GM12892 (cell line): ENCODE measurements at places on chromosomes 11 and 22.

DNA sequence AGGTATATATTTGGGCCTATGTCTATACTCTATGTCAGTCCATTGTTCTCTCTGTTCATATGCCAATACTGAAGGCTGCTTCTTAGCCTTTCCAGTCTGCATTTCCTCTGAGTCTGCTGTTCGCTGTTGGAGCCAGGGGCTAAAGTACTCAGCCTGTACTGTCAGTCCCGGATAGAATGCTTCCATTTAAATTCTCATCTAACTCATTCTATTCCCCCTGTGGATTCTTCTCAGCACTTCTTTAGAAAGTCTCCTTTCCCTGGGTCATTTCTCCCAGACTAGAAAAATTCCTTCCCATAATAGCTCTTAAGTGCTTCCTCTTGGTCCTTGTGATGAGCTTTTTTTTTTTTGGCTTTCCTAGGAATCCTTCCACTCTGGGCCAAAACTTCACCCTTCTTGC lies 293.1 kb downstream of the KIRREL3 start:
- DNase-seq, result no peak

DNA sequence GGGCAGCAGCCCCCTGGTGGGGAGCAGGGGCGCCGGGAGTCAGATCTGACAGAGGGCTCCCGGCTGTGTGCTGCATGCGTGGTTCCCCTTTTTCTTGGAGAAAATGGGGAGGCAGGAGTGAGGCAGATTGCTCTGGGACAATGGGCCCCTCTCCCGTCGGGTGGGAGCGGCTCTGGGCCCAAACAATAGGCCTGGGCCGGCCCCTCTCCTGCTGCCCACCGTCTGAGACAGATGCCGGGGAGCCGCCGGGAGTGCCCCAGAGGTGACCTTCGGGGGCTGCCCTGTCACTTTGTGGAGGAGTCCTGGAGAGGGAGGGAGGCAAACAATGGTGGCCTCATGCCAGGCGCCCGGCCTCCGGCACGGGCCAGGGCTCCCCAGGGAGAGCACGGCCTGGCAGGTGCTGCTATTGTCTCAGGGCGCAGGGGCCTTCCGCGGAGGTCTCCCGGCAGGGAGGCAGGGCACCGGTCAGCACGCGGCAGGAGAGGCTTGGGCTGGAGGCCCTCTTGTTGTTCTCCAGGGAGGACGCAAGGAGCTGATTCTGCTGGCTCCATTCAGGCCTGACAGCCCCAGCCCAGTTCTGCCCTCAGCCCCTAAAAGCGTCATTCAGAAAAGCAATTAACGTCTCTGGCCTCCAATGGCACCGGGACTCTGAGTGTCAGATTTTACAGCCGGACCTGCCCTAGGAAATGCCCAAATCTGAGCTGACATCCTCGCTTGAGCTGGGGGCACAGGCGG lies 44.8 kb downstream of the SMIM38 start:
- DNase-seq, result no peak

DNA sequence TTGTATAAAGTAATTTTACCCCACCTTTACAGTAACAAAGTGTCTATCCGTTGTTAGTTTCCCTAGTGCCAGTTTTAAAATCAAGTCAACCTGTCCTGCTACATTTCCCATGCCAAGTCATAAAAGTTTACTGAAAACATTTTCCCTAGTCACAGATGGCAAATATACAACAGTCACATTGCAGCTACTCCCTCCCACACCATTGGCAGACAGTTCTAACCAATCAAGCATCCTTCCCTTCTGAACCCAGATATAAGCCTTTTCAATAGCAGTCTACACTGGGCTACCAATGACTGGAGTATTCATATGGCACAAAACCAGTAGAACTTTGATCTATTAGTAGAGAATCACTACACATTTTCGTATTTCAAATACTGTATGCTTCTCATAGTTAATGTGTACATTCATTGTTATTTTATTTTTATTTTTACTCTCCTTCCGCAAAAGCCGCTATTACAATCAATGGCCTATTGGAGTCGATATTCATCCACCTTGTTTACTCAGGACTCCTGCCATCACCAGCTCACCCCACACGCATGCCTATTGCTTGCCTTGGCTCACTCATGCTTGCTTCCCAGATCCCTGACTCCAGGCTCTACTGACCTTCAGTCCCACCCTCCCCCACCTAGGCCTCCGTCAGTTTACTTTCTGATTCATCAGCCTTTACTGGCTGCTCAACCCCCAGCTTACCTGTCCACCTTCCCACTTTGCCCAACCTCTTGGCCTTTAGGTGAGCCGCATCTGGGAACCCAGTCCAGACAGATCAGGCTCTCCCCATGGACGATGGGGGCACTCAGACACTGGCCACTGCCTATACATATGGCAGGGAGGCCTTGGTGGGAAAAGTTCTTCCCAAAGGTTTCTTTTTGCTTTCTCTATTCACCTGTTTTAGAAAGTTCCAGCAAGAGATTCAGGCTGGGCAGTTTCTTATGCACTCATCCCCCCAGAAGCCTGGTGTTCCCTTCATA lies 408.4 kb downstream of the SOX6 start:
- no peak for DNase-seq

- no peak for DNase-seq
Measured at GRCh38 chr22:22767876-22768602, 119.6 kb upstream of the IGLL5 start.

GRCh38 chr11:100890789-100891188 lies 203.7 kb downstream of the ARHGAP42 start:
- no peak for DNase-seq

DNA sequence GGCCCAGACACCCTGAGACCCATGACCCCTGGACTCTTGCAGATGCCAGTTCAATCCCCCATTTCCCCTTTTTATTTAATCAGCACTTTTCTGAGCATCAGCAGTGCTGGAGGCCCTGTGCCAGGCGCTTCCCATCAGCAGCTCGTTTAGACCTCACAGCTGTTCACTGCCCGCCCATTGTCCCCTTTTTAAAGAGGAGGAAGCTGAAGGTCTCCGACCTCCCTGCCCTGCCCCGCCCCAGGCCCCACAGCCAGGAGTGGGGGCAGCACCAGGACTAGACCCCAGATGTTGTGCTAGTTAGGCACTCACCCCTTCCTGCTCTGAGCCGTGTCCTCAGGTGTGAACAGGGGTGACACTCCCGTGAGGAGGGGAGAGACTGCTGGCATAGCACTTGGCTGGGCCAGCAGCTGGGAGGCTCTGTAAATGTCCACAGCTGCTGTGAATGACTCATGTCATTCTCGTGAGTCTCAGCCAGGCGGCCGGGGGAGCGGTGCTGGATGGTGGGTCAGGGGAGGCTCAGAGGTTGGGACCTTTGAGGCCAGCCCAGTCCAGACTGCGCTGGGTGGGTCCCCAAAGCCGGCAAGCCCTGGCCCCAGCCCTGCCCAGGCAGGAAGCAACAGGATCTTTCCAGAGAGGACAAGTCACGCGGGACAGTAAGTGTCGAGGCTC lies 19.9 kb downstream of the EMID1 start:
- no peak for DNase-seq

DNA sequence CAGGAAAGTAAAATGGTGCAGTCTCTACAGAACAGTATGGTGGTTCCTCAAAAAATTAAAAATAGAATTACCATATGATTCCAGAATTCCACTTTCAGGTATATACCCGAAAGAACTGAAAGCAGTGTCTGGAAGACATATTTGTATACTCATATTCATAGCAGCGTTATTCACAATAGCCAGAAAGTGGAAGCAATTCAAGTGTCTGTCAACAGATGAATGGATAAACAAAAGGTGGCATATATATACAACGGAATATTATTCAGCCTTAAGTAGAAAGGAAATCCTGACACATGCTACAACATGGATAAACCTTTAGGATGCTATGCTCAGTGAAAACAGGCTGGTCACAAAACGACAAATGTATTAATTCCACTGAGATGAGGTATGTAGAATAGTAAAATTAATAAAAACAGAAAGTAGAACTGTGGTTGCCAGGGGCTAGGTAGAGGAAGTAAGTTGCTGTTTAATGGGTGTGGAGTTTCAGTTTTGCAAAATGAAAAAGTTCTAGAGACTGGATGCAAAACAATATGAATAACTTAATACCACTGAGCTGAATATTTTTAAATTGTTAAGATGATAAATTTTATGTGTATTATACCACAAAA lies 14.5 kb downstream of the SAA1 start:
- DNase-seq, result no peak

DNA sequence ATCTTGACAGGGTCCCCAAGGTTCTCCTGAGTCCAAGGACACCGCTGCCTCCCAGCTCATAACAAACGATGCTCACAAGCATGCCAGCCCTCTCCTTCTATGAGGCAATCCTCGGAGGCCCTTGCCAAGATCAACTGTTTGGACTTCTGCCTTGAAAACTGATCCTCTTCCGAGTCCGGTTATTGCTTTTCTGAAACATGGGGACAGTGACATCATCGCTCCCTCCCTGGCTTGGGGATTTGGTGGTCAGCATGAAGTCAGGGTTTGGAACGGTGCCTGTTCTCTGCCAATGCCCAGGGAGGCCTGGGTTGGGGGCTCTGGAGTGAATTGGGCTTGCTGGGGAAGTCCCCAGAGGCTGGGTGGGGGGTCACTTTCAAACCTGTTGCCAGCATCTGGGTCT lies 149.3 kb downstream of the FBXO7 start:
- no peak for DNase-seq

- DNase-seq, result no peak
Measured at GRCh38 chr11:132712466-132712865, 819.8 kb downstream of the OPCML start.
